ENCODE measurements at places on chromosomes 7 and 10.

GRCh38 chr7:28608731-28609130, 196.4 kb downstream of the CREB5 start:
- DNase-seq, result no peak

GRCh38 chr7:44465490-44465889, 25.0 kb downstream of the NUDCD3 start:
- DNase-seq, result no peak

DNA sequence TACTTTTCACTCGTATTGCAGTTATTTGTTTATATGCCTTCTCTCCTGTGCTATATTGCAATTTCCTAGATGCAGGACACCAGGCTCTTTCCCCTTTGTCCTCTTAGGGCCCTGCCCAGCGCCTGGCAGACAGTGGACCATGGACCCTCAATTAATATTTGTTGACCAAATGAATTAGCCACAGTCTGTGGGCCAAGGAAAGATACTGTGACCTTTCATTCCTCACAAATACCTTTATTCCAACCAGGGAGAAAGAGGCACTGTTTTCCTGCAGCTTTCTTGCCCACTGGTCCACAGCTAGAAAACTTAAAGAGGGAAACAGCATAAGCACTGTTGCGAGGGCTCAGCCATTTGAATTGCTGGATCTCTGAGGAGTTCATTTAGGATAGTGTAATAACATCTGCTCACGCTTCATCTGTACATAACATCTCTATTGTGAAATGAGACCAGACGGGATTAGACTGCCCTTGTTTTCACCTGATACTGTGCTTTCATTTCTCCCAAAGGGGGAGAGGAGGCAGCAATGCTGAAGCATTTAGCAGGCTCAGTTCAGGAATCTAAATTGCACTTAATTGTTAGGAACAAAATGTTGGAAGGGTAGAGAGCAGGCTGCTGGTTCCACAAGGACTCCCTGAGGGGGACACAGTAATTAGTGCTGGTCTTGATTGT, 46.7 kb downstream of the TNS3 start:
- no peak for DNase-seq

- DNase-seq, result no peak
Measured at GRCh38 chr10:129335396-129335795, 131.6 kb upstream of the MGMT start.

- DNase-seq, result no peak
Measured at GRCh38 chr10:110873951-110874350, 2.2 kb downstream of the PDCD4 start.

DNA sequence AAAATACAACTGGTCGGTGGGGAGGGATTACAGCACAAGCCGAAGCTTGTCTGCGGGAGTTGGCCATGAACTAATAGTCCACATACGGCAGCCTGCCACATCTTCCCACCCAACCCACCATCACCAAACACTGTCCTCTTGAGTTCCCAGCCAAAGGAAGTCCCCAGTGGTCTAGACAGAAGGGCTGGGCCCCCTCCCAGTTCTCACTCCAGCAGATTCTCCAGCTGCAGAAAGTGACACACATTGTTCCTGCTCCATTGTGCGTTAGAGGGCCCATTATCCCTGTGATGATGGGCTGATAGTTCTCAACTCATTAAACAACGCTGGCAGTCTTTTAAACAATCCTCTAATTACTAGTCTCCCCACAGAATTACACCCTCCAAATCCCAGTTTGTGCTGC, 148.0 kb downstream of the FGFR2 start:
- DNase-seq, result no peak

GRCh38 chr10:23055424-23056185, 39.8 kb upstream of the MSRB2 start:
- no peak for DNase-seq

DNA sequence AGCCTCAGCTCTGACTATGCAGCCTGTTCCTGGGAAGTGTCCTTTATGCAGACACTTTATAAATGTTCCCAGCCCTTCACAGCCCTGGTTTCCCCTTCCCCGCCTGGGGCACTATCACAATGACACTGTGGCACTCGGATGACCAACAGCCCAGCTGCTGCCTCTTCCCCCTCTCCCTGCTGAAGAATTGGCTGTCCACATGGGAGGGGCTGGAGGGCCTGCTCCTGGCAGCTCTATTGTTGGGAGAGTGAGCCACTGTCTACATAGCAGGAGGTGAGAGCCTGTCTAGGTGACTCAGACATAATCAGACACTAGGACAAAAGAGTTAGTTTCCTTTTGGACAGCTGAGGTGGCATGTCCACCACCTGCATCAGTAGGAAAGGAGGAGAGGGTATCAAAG, 437.5 kb downstream of the PLXNA4 start:
- DNase-seq, result no peak

DNA sequence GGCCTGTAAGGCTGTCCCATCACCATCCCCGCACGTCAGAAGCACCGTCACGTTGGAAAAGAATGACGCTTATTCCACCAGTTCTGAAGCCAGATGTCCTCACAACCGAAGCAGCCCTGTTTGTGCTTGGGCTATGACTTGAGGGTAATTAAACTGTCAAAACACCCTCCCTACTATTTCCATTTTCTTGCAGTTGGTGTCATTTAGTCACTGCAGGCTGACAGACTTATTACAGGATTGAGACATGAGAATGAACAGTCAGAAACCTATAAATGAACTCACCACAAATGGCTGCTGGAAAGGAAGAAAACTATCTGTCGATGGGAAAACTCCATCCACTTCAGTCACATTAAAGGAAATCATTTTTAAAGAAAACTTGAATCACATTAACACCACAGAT, 85.3 kb downstream of the VOPP1 start:
- no peak for DNase-seq

DNA sequence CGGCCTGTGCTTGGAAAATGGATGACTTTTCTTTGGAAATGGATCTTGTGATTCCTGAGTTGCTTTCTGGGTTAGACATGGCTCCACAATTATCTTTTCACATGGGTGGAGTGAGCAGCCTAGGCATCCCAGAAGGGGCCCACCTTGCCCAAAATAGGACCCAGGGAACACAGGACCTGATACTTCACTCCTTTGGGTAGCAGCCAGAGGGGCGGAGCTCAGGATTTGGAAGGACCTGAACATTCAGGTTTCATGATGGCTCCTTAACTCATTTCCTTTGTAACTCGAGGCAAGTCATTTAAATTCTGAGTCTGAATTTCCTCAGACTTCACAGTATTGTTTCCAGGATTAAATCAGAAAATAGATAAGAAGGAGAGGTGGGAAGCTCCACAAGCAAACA, 178.3 kb upstream of the ZMIZ1 start:
- DNase-seq, result no peak

GRCh38 chr7:29485339-29486190, 78.1 kb upstream of the PRR15 start:
- peak; percentile 57 for DNase-seq

DNA sequence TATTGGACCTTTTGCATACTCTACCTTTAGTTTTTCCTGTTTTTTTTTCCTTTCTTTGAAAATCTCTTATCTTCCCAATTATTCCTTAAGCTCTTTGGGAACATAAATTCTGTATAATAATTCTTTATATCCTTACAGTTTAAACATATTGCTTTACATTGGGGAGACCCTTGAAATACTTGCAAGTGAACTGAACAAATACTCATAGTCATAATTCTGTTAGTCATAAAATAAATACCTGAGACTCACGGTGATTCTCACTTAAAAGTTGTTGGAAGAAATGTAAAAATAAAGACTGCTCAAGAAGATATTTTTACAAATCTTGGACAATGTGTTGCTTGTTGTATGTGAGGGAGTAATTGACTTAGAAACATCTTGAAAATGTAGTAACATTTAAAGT, 515.2 kb upstream of the POT1 start:
- DNase-seq, result no peak

GRCh38 chr7:113331155-113331898, 213.0 kb upstream of the SMIM30 start:
- DNase-seq, result no peak

- DNase-seq, result no peak
Measured at GRCh38 chr10:47055386-47056246, 144.4 kb downstream of the PTPN20 start.

DNA sequence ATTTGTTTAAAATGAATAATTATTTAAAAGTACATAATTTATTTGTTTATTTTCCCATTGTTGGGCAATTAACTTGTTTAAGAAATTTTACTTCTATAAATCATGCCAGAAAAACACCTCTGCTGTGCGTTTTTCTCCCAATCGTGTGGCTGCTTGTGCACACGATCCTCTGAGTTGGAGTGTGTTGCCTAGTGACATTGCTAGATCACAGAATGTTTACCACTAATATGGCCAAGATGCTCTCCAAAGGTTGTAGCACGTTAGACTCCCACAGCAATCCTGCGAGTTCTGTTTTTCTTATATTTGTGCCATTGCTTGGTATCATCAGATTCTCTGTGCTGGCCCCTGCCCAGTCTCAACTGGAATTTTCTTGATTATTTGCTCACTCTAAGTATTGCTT, 207.1 kb upstream of the ADCY1 start:
- DNase-seq, result no peak
